ENCODE measurements at places on chromosomes 3 and 15. TPM values are rescaled to one million over a fixed set of nuclear protein-coding genes. Genes with fewer than 3 reads are reported as not detected.

DNA sequence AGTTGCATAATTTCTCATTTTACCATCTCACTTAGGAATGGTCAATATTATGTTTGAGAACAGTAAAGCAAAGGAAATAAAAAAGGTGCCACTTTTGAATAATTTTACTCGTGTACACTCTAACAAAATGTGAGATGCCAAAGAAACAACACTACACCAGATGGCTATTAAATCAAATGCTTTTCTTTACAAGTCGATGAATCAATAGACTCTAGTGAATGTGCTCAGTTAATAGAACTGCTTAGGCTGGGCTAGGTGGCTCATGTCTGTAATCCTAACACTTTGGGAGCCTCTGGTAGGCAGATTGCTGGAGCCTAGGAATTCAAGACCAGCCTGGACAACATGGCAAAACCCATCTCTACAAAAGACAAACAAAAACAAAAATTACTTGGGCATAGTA is 87.9 kb downstream of the ZNF609 start:
- DNase-seq, result no peak

DNA sequence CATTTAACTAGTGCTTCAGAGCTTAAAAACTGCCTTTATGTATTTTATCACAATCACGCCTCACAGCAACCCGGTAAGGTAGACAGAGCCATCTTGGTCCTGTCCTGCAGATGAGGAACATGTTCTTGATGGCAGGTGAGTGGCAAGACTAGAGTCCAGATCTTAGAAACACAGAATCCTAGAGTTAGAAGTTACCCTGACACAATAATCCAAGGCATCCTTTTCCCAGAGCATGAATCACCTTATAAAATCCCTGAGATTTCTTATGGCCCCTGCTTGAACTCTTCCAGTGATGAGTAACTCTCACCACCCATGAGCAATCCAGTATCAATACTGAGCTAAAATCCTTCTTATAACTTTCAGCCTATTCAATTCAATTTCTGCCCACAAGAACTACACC is 16.9 kb downstream of the POPDC2 start:
- no peak for DNase-seq

DNA sequence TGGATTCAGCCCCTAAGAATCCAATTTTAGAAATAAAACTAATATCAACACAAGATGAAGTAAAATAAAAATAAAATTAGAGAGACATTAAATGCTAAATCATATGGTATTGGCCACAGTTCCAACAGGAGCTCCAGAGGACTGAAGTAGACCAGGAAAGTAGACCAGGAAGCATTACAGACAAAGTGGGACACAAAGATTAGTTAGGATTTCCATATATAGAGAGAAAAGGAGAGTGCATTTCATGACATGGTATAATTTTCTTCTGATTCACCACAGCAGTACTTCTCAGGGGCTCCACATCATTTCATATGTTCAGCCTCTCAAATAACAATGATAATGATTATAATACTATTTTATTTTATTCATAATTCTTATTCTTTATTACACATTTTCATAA is 18.3 kb downstream of the FGF7 start:
- no peak for DNase-seq

GRCh38 chr15:28786521-28786920 is 61.9 kb downstream of the GOLGA6L7 start:
- no peak for DNase-seq

DNA sequence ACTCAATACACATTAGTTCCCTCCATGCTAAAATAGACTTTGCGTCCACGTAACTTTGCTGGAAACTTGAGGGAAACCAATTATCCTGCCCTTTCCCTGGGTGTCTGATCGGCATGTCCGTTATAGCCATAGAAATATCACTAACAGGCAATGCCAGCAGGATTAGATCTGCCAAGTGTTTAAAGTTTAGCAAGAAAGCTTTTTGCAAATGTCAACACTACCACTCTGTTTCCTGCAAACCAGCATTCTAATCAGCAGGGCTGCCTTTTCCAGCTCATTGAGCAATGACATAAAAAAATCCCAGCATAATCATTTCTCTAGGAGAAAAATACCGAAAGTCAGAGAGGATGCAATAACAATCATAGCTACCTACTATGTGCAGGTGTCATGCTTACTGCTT is 60.9 kb downstream of the NOX5 start:
- DNase-seq, result no peak

Gene TRAIP
- 23.6 TPM for total RNA-seq

All from activated naive CD8-positive, alpha-beta T cell treated with anti-CD3 and anti-CD28 coated beads for 36 hours (primary cell).